ENCODE measurements at places on chromosomes 5 and 9.

GRCh38 chr5:58322453-58322852 lies 137.4 kb downstream of the PLK2 start:
- DNase-seq: no peak

- no peak for DNase-seq
Measured at GRCh38 chr9:34502891-34503290, 19.9 kb downstream of the ENHO start.

DNA sequence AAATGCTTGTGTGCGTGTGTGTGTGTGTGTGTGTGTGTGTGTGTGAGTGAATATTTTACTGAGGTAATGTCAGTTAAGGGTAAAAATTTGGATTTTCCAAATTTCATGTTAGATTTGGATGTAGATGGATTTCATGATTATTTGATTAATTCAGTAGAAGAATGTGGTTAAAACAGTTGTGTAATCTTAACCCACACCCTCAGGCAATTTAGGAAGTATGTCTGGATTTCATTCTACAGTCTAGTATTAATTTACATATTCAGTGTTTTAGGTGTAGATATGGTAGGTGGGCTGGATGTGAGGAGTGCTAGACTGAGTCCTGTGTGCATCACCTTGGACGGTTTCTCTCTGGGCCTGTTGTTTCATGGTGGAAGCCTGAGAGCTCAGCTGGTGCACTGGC lies 99.1 kb upstream of the CKMT2 start:
- DNase-seq: no peak

- DNase-seq: no peak
Measured at GRCh38 chr5:156588306-156588705, 261.3 kb downstream of the SGCD start.

DNA sequence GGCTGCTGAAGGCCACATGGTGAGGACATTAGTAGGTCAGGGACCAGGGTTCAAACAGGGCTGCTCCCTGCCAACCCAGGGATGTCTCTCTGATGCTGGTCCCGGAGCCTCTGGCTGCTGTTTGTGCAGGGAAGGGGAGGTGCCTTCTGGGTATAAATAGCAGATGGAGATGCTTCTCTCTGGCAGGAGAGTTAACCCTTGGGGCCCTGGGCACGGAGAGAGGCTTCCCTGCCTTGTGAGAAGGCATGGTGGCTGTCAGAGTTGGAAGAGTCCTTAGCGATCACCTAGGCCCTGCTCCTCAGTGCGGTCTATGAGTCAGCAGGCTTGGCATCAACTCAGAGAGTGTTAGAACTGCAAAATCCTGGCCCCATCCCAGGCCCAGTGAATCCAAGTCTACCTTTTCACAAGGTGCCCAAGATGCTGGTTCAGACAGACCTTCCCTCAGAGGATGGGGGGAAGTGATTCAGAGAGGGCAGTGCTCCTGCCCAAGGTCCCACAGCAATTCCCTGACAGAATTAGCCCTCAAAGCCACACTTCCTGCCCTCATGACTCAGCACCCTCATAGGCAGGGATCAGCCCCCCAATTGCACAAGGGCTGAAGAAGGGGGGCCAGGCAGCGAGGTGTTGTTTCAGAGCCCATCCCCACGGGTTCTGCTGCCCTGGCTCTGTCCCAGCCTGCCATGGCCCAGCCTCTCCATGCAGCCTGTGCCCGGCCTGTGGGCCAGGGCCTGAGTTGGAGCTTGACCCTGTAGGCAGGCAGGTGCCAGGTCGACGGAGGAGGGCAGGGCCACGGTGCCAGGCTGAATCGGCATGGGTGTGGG lies 25.6 kb downstream of the CAMK2A start:
- no peak for DNase-seq

- no peak for DNase-seq
Measured at GRCh38 chr5:107594253-107595045, 76.3 kb downstream of the EFNA5 start.
